ENCODE measurements at places on chromosomes 13 and 19.

- DNase-seq, result no peak
Measured at GRCh38 chr13:105070452-105070851, 1465.0 kb downstream of the EFNB2 start.

- DNase-seq, result no peak
Measured at GRCh38 chr13:105428811-105429210, 1106.7 kb downstream of the EFNB2 start.

- DNase-seq, result no peak
Measured at GRCh38 chr13:88376760-88377388, 705.7 kb downstream of the SLITRK5 start.

DNA sequence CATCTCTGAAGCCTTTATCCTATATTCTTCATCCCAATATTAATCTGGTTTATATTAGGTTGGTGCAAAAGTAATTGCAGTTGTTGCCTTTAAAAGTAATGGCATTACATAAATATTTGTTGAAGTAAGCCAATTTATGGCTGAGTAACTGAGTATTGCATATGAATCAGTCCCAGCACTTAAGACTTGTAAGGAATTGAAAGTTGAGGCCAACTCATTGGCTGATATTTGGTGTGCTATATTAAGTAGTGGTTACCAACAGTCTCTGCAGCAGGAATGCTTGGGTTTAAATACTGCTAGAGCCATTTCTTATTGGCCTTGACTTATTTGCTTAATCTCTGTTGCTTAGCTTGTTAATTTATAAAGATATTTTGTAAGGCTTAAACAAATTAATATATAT, 460.7 kb downstream of the GPC6 start:
- DNase-seq, result no peak

DNA sequence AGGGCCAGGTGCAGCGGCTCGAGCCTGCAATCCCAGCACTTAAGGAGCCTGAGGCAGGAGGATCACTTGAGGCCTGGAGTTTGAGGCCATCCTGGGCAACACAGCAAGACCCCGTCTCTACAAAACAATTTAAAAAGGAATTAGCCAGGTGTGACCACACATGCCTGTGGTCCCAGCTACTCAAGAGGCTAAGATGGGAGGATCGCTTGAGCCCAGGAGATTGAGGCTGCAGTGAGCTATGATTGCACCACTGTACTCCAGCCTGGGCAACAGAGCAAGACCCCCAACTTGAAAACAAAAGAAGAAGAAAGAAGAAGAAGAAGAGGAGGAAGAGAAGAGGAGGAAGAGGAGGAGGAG, 47.7 kb downstream of the LATS2 start:
- DNase-seq, result no peak

GRCh38 chr13:109007946-109008345, 378.5 kb downstream of the MYO16 start:
- no peak for DNase-seq

GRCh38 chr13:105513448-105513847, 1022.0 kb downstream of the EFNB2 start:
- DNase-seq, result no peak

GRCh38 chr13:95642028-95642621, 2.4 kb downstream of the DZIP1 start:
- peak; percentile 49 for DNase-seq

GRCh38 chr13:66513728-66514127, 716.4 kb downstream of the PCDH9 start:
- DNase-seq, result no peak

DNA sequence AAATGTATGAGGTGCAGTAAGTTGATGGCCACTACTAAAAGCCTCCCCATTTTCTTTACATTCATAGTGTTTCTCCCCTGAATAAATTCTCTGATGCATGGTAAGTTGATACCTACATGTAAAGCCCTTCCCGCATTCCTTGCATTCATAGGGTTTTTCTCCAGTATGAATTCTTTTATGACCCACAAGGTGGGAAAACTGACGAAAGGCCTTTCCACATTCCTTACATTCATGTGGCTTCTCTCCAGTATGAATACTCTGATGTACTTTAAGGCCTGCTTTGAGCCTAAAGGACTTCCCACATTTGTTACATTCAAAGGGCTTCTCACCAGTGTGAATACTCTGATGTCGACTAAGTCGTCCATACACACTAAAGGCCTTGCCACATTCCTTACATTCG, 20.5 kb downstream of the ZNF607 start:
- no peak for DNase-seq

DNA sequence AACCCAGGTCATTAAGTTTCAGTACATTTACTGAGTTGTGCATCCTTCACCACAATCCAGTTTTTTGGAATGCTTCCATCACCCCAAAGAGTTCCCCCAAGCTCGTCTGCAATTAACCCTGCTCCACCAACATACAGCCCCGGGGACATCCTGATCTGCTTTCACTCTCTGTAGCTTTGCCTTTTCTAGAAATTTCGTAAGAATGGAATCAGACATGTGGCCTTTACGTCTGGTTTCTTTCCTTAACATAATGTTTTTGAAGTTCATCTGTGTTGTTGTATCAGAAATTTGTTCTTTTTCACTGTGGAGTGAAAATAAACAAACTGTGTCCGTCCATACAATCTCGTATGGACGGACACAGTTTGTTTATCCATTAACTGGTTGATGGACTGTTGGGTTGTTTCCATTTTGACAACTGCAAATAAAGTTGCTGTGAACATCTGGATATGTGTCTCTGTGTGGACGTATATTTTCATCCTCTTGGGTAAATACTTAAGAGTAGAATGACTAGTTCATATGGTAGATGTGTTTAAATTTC, 2.9 kb downstream of the KLHL26 start:
- DNase-seq, result no peak

DNA sequence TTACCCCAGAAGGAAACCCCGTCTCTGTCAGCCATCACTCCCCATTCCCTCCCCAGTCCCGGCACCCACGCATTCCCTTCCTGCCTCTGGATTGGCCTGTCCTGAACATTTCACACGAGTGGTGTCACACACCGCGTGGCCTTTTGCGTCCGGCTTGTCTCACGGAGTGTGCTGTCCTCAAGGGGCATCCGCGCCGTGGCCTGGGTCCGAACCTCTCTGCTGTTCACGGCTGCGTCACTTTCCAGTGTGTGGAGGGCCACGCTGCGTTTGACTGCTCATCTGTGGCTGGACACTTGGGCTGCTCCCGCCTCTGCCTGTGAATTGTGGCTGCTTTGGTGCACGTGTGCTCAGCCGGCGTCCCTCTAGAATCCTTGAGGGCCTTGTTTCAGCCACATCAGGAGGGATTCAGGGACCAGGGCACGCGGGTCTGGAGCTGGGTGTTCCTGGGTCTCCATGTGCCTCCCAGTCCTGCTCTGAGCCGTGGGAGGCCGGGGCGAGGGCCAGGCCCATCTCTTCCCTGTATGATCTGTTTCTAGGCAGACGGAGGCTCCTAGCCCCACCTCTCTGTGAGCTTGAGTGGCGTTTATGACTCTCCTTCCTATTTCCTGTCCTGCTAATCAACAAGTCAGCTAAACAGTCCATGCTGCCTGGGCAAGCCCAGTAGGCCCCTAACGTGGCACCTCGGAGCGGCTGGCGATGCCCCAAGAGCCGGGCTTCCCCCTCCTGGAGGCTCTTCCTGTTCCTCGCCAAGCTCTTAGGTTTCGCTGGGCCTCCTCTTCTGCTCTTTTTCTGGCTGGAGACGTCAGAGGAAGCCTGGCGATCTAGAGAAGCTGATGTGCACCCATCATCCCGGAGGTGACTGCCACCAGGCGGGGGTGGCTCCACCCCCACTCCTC, 8.1 kb downstream of the STK11 start:
- no peak for DNase-seq

GRCh38 chr13:79128158-79128557, 277.9 kb downstream of the RBM26 start:
- no peak for DNase-seq

GRCh38 chr13:106651442-106651841, 83.5 kb upstream of the ARGLU1 start:
- DNase-seq, result no peak

DNA sequence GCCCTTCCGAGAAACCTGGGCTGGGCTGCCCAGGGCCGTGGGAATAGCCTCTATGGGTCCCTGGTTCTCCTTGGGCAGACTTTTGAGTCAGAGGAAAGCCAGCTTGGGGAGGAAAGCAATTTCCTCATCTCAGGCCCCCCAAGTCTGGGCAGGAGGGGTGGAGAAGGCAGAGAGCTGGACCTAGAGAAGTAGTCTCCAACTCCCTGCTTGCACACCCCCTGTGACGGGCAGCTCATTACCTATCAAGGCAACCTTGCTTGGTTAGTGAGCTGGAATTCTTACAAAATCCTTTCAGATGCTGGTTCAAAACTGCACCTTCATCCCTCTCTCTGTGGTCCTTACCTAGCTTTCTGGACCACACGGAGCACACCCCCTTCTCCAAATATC, 33.9 kb downstream of the ACTL9 start:
- DNase-seq, result no peak

GRCh38 chr19:42200116-42200715, 17.3 kb downstream of the DEDD2 start:
- DNase-seq, result no peak

DNA sequence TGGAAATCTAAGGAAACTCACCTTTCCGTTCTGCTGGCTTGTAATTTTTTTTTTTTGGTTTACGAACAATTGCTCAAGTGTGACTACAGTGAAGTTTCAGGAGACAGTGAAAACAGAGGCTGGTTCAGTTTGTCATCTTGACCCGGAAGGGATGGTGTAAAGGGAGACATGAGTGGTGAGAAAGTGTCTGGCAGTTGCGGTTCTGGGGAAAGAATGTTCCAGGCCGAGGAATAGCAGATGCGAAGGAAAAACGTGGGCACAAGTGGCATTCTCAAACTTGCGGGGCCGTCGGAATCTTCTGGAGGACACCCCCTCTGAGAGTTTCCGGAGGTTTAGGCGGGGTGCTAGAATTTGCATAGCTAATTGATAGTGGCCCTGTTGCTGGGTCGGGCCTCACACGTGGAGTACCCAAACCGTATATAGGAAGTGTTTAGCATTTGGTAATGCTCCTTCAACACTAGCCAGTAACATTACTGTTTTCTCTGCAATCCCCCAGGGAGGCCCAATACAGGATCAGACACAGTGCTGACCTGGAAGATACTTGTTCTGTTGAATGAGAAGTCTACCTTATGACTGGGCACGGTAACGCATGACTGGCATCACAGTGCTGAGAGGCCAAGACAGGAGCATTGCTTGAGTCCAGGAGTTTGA, 2.8 kb upstream of the TNFSF9 start:
- no peak for DNase-seq

GRCh38 chr13:50409220-50409619, 394.0 kb downstream of the KCNRG start:
- no peak for DNase-seq

GRCh38 chr19:10646456-10647159, 7.5 kb upstream of the ILF3 start:
- no peak for DNase-seq

Data from iPS-NIHi11 (cell line).